ENCODE measurements at places on chromosomes 7 and 10. TPM values are rescaled to one million over a fixed set of nuclear protein-coding genes. Genes with fewer than 3 reads are reported as not detected.

- no peaks in the 10 kb centered on the region for H3K27me3 ChIP-seq
- peak overlapping the region; percentile 16 for H3K27ac ChIP-seq
Measured at GRCh38 chr7:778271-778967, 51.3 kb upstream of the PRKAR1B start.

OR6B1 gene
- not detected for total RNA-seq

GRM3 gene
- 22.1 TPM for total RNA-seq

- no peak overlapping the region for H3K4me3 ChIP-seq
- H3K27me3 ChIP-seq = no peaks in the 10 kb centered on the region
- DNase-seq = no peak
- H3K36me3 ChIP-seq = no peaks in the 10 kb centered on the region
Measured at GRCh38 chr10:103510046-103510685, 16.7 kb downstream of the NEURL1 start.

Measured in spinal cord (tissue), 10 donors.